Activated T-cell treated with anti-CD3 and anti-CD28 coated beads, Interleukin-2, amount 50 U/mL, for 48 hours (primary cell): ENCODE measurements at places on chromosomes 4 and X.

GRCh38 chr4:67712000-67712625 lies 11.2 kb upstream of the UBA6 start:
- no peak for DNase-seq

GRCh38 chr4:85147481-85148076 lies 181.1 kb upstream of the WDFY3 start:
- DNase-seq: no peak

DNA sequence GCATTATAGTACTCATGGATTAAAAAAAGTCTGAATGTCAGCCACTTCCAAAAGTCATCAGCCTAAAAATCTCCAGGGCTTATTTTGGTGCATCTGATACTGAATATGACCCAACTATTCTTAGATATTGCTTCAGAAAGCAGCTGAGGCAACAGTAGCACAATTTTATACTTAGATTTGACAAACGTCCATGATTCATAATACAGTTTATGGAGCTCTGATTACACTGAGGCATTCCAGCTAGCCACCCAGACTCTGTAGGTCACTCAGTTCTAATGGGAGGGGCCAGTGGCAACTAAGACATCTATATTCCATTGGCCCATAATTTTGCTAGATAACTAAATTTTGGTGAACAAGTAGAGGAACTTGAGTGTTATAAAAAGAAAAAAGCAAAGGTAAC lies 10.3 kb downstream of the SPATA4 start:
- DNase-seq: no peak

DNA sequence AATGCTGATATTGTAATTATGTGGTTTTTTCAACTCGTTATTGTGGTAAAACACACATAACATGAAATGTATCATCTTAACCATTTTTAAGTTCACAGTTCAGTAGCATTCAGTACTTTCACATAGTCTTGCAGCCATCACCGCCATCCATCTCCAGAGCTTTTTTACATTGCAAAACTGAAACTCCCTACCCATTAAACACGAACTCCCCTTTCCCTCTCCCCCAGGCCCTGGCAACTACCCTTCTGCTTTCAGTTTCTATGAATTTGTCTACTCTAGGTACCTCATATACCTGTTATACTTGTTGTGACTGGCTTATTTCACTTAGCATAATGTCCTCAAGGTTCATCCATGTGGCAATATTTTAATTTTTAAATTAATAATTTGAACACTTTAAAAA lies 380.6 kb downstream of the MAPK10 start:
- no peak for DNase-seq

DNA sequence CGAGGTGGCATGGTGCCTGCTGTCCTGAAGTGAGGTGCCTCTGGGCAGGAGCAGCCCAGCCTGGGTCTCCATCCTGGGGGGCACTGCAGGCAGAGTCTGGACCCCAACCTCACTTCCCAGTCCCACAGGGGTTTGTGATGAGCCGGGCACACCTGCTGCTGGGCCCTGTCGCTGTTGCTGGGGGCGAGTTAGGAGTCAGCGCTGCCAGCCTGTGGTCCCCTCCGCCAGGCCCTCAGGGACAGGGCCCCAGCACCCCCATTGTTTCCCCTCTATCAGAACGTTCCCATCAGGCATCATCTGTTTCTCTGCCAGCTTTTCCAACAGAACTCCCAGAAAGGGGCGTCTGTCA lies 23.4 kb downstream of the WFS1 start:
- no peak for DNase-seq

DNA sequence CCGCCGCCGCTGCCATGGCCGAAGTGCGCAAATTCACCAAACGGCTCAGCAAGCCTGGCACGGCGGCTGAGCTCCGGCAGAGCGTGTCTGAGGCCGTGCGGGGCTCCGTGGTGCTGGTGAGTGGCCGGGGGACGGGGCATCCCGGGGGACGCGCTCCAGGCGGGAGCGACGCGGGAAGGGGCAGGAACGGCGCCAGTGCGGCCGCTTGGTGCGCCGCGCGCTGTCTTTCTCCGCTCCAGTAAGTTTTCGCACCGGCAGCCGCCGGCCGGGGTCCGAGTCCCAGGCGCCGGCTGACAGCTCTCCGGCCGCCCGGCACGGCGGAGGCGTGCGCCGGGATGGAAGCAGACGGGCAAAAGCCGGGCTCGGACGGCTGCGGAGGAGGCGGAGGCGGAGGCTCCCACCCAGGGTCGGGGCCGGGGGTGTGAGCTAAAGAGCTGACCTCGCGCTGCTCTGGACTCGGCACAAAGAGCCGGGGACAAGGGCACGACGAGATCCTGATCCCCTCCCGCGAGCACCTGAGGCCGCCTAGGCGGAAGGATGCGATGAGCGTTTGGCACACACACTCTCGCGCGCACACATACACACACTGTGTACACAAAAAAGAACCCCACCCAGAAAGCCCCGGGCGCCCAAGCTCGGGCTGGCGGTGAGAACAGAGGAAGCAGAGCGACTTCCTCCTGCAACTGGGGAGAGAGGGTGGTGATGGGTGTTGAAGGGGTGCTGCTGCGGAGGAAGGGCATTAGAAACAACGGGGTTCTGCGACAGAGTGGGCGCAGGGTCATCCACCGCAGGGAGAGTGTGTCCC lies 545 bp downstream of the DOCK11 start:
- DNase-seq: peak; percentile 75

GRCh38 chr4:25977397-25978170 lies 63.6 kb downstream of the SMIM20 start:
- no peak for DNase-seq

- DNase-seq: no peak
Observed at GRCh38 chr4:132269303-132269990, 879.6 kb upstream of the PCDH10 start.

GRCh38 chr4:128686810-128687209 lies 122.7 kb upstream of the JADE1 start:
- no peak for DNase-seq

DNA sequence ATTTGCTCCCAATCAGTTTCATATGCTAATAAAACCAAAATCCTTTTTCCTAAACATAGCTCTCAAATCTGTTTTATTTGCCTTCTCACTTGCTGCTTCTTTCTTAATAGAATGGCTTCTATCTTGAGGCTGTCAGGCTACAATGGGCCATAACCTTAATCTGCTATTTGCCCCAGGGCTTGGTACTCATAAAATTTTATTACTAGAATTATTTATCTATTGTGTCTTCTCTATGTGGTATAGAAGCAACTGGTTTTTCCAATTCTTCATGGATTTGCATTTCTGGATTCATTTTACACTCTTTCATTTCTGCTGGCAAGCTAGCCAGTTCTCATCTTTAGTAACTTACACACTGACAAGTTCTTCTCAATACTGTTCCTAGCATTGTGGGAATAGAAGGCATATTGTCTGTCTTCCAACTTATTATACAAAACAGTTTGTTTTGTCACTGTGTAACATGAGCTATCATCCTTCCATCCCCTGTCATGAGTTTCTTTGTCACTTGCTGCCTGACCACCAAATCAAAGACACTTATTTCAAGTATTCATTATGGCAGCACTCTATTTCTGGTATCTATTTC lies 96.6 kb upstream of the KCNIP4 start:
- DNase-seq: no peak

- peak; percentile 62 for DNase-seq
Observed at GRCh38 chr4:139950568-139950967, 203.4 kb downstream of the MAML3 start.

GRCh38 chrX:72666451-72666850 lies 47.7 kb downstream of the PHKA1 start:
- no peak for DNase-seq

- no peak for DNase-seq
Observed at GRCh38 chrX:71541210-71542022, 8.5 kb downstream of the OGT start.

DNA sequence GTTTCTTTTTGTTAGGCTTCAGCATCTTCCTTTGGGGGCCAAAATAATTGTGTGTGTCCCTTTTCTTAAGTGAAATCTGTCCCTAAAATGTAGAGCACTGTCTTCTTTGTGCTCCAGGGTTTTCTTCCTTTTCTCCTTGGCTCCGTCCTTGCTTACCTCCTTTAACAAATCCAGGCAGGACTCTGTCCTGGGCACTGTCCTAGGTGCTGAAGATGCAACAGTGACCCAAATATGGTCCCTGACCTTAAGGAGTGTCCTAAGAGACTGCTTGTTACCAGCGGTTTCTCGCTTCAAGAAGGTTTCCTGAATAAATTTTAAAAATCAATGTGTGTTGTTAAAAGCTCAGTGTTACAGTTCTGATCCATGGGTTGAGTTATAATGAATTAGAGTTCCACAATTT lies 471.8 kb downstream of the KCNIP4 start:
- no peak for DNase-seq

GRCh38 chr4:101420661-101421060 lies 73.3 kb upstream of the PPP3CA start:
- no peak for DNase-seq

DNA sequence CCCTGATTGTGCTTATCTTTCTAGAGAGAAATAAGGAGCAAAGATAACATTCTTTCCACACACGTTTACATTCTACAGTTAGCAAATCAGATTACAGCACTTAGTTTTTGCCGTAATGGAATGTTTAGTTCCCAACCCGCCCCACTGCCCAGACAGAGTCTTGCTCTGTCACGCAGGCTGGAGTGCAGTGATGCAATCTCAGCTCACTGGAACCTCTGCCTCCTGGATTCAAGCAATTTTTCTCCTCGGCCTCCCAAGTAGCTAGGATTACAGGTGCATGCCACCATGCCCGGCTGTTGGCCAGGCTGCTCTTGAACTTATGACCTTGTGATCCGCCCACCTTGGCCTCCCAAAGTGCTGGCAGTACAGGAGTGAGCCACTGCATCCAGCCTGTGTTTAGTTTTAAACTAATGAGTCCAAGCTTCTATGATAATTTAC lies 8.4 kb upstream of the PRPS1 start:
- DNase-seq: no peak

GRCh38 chr4:134043266-134043665 lies 158.3 kb downstream of the PABPC4L start:
- no peak for DNase-seq

GRCh38 chr4:33067221-33067620 lies 2347.1 kb downstream of the PCDH7 start:
- no peak for DNase-seq

- no peak for DNase-seq
Observed at GRCh38 chr4:121183361-121183760, 19.2 kb upstream of the TNIP3 start.

- no peak for DNase-seq
Observed at GRCh38 chr4:31442236-31442635, 722.1 kb downstream of the PCDH7 start.

DNA sequence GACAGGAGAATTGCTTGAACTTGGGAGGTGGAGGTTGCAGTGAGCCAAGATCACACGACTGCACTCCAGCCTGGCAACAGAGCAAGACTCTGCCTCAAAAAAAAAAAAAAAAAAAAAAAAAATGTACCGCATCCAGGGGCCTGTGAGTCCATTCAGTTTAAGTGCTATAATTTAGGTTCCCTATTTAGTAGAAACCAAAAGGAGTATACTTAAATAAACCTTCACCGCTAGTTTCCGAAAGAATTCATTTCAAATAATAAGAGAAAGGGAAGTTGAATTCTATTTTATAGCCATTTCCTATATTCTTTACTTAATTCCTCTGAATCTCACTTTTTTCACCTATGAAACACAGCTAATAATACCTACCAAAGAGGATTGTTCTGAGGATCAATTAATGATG lies 20.8 kb upstream of the LRBA start:
- no peak for DNase-seq

- DNase-seq: no peak
Observed at GRCh38 chr4:174117445-174117844, 166.0 kb downstream of the FBXO8 start.

DNA sequence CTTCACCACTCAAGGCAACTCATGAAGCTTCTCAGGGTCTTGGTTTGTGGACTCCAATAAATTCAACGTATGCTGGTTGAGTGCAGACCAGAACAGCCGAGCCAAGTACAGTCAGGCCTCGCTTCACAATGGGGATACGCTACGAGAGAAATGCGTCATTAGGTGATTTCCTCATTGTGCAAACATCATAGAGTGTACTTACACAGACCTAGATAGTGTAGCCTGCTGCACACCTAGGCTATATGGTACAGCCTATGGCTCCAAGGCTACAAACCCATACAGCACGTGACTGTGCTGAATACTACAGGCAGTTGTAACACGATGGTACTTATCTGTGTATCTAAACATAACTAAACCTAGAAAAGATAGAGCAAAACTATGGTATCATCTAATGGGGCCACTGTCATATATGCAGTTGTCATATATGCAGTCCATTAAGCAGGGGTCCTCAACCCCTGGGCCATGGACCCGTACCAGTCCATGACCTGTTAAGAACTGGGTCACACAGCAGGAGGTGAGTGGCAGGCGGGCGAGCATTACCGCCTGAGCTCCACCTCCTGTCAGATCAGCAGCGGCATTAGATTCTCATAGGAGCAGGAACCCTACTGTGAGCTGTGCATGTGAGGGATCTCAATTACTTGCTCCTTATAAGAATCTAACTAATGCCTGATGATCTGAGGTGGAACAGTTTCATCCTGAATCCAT lies 31.5 kb downstream of the RTL5 start:
- no peak for DNase-seq

DNA sequence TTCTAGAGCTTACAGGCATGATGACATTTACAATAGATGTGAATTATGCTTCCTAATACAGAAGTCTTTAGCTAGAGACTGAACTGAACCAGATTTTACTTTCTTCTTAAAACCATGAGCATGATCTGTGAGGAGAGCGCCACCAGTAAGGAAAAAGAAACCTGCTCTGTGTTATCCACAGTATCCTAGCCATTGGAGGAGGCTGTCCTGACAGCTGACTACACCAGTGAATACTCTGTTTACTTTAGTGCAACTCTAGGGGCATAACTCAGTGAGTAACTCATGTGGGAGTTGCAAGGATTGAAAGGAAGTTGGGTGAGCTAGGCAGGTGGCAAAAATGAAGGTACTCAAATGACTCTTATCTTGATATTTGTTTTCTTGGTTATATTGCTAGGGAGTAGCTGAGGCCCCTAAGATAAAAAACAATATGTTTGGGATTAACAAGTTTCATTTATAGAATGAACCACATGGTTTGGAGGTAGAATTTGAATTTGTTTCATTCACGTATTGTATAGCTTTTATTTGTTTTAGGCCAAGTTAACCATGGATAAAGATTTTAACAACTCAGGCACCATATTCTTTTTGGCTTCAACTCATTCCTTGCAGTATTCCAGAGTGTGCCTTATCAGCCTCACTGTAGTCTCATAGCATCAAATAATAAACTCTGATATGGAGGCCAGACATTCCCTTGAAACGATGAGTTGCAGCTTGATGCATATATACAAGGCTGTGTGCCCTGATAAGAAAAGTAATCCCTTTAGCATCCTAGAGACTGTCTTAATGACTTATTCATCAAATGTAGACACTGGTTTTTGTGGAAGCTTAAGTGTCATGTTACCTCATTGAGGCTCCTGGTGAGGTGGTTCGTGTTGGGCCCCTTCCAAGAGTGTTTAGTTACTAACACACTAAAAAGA lies 2.5 kb downstream of the BMP3 start:
- DNase-seq: no peak

DNA sequence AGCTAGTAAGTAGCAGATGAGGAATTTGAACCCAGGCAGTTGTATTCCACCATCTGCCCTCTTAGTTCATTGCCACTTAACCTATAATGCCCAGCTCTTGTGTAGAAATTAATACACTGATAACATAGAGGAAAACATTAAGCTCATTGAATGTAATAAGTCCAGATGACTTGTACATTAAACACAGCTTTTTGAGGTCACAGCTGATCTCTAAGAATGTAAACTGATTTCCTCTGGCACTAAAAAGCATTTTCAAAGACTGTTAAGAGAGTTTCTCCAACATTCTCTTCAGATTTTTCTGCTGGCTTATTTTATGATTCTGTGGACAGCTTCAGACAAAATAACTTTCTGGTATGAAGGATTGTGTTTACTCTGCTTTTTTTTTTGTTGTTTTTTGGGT lies 42.7 kb downstream of the HPRT1 start:
- DNase-seq: no peak

GRCh38 chrX:41580423-41581064 lies 108.2 kb upstream of the GPR34 start:
- DNase-seq: no peak
